Umbilical cord (tissue), 2 donors: ENCODE measurements at places on chromosomes 4 and X. TPM values are rescaled to one million over a fixed set of nuclear protein-coding genes. Genes with fewer than 3 reads are reported as not detected.

KIF4A gene
- 0.24 TPM for total RNA-seq

GRCh38 chr4:81905971-81906370, 434.3 kb upstream of the RASGEF1B start:
- no peak for DNase-seq

DNA sequence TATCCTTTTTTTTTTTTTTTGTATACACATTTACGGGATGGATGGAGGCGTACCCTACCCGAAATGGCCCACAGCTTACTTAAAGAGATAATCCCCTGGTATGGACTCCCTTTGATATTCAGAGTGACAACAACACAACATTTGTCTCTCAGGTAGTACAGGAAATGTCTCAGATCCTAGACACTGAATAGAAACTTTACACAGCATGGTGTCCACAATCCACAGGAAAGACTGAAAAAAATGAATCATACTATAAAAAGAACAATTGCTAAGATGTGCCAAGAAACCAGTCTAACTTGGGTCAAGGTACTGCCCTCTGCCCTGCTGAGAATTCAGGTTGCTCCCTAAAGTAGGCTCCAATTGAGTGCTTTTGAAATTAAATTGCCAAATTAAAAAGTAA, 100.8 kb upstream of the LANCL3 start:
- no peak for DNase-seq

GRCh38 chrX:54492340-54492739, 3.7 kb downstream of the FGD1 start:
- peak; percentile 11 for DNase-seq

- DNase-seq: no peak
Observed at GRCh38 chr4:66376921-66377320, 706.6 kb upstream of the EPHA5 start.

GRCh38 chrX:1416327-1416784, 24.4 kb upstream of the SLC25A6 start:
- no peak for DNase-seq

- no peak for DNase-seq
Observed at GRCh38 chr4:183576701-183577404, 72.0 kb downstream of the ING2 start.

GRCh38 chr4:184514121-184514988, 40.0 kb upstream of the IRF2 start:
- DNase-seq: peak; percentile 78

GRCh38 chrX:117645639-117646038, 471.0 kb downstream of the KLHL13 start:
- DNase-seq: no peak

- DNase-seq: no peak
Observed at GRCh38 chr4:120088507-120088906, 21.9 kb upstream of the MAD2L1 start.

ADGRL3 gene
- 101 TPM for total RNA-seq

GRCh38 chrX:70030301-70030767, 19.4 kb downstream of the AWAT2 start:
- peak; percentile 56 for DNase-seq

- no peak for DNase-seq
Observed at GRCh38 chr4:38111024-38111423, 150.8 kb downstream of the PTTG2 start.

DNA sequence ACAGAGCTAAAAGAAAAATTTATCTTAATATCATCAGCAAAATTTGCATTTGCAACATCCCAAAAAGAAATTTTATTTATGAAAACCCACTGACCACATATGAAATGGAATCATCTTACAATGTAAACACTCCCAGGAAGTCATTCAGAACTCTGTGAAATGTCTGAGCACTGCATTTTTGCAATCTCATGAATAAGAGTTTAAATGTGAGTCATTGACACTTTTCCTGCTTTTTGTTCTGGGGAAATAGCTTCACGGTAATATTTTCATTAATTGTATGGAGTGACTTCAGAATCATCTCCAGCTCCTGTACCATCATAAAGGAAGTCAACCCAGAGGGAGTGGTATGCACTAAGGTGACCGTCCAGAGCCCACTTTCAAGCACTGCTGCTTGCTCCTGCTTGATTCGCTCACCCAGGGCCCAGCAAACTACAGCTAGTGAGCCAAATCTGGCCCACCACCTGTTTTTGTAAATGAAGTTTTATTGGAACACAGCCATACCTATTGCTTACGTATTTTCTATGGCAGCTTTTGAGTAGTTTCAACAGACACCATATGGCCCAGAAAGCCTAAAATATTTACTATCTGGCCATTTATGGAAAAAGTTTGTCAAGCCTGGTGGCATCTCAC, 17.2 kb downstream of the EDNRA start:
- DNase-seq: no peak

TKTL2 gene
- total RNA-seq: 1.7 TPM

DNA sequence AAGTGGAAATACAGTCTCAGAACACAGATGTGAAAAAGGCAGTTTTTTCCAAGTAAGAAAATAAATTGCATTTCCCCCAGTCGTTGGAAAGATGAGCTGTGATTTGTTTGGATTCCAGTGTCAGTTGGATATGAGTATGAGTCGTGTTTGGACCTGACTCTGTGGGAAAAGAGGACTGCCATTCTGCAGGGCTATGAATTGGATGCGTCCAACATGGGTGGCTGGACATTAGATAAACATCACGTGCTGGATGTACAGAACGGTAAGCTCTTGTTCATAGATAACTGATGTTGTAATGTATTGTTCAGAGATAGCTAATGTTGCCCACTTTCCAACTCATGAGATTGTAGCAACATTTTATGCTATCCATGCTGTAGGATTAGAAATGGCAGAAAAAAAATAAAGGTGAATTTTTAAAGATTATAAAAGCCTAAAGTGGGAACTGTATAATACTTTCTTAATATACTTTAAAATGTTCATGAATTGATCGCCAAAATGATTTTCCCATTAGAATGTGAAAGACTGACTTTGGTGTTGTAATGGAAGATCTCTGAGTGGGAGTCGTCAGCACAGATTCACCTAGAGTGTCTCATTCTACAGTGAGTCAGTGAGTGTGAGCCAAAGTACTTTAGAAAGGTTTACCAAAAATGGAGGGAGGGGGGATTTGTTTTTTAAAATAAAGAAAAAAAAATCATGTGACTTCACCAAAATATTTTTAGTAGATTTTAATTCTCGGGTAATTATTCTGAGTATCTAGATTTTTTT, 178.7 kb downstream of the DCTD start:
- peak; percentile 21 for DNase-seq

ASB11 gene
- not detected for total RNA-seq

GRCh38 chrX:1435241-1435895, 17.3 kb downstream of the ASMTL start:
- DNase-seq: no peak

MAGEA2B gene
- total RNA-seq: not detected

BEND2 gene
- total RNA-seq: 1.9 TPM
